Amniotic epithelial cell (primary cell): ENCODE measurements at places on chromosomes 2 and 18.

DNA sequence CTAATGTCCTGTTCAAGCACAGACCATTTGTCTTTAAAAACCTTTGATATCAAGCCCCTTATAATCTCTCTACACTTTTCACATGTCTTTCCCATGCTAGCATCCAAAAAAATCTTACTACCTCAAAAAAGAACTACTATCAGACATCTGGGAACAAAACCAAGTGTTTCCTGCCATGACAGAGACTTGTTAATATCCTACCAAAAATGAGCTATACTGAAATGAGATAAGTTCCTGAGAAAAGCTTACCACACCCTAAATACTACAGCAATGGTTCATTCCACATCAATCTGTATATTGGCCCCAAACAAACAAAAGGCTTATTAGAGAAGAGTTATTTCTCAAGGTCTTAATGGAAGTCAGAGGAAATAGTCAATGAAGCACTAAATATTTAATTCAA, 230.1 kb downstream of the DYM start:
- no peak for DNase-seq

DNA sequence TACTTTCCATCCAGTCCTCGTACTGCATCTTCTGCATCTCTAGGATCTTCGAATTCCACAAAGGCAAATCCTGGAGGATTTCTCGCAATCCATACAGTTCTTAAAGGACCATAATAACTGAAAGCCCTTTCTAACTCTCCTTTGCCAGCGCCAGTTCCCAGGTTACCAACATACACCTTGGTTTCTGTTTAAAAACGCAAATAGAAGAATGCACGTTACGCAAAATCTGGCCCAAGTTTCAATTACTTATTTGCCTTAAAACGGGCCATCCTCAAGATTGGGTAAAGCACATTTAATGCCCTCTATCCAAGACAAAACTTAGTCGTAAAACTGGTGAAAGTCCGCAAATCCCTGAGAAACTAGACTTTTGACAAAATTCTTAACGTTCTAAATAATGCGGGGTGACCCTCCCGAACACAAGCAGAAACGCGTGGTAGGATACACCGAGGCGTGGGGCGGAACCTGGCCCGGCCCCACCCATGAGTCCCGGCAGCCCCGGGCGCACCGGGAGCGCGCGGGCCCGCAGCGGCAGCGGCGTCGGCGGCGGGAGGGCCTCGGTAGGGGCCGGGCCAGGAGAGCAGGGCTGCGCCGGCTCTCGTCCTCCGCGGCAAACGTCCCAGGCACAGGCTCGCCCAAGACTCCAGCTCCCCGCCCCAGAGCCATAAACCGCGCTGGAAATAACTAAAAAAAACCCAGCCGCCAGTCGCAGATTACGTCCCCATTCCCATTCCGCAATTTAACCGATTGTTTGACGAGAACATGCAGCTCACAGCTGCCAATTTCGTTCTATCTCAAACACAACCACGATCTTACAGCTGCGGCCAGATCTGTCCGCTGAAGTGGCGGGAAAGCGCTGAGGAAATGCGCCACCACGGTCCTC, 910 bp downstream of the SRSF7 start:
- DNase-seq, result peak; percentile 29

- DNase-seq, result peak; percentile 95
Observed at GRCh38 chr2:43221763-43222474, 4.5 kb downstream of the ZFP36L2 start.

DNA sequence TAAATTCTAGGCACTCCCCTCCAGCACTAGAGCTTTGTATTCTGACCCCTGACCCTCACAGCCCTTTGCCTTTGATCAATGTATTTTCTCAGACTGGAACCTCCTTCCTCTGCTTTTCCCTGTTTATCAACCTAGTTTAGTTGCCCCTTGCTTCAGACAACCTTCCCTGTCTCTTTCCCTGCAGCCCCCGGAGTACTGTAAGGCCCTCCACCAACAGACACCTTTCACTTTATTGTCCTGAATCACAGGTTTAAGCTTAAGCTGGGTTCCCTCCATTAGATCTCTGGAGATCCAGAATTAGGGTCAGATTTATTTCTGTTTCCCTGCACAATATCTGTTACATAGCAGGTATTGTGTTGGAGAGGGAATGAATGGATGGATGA, 140.2 kb downstream of the DDX1 start:
- DNase-seq, result no peak

DNA sequence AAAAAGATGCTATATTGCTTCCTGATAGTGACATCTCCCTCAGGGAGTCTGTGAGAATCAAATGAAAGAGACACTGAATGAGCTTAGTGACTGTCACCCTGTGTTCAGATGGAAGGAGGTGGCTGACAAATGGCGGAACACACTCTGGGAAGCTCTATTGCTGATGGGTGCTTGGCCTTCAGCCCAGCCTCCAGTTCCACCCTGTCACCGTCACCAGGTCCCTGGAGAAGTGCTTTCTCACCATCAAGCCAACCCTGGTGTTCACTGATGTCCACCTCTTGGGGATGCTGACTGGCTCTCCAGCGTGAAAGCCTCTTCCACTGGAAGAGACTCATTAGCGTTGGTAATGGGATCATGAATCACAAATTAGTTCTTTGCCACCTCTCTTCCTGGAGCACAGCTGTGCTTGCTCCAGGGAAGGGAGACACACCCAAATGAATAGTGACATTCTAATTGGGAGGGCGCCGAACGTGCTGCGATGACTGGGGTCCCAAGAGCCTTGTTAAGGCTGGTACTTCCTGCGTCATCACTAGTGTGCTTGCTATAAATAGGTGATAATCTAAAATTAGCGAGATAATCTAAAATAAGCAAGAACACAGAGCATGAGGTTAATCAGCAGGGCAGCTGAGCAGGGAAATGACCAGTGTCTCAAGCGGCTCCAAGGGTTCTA, 154.0 kb downstream of the CLIP4 start:
- no peak for DNase-seq

DNA sequence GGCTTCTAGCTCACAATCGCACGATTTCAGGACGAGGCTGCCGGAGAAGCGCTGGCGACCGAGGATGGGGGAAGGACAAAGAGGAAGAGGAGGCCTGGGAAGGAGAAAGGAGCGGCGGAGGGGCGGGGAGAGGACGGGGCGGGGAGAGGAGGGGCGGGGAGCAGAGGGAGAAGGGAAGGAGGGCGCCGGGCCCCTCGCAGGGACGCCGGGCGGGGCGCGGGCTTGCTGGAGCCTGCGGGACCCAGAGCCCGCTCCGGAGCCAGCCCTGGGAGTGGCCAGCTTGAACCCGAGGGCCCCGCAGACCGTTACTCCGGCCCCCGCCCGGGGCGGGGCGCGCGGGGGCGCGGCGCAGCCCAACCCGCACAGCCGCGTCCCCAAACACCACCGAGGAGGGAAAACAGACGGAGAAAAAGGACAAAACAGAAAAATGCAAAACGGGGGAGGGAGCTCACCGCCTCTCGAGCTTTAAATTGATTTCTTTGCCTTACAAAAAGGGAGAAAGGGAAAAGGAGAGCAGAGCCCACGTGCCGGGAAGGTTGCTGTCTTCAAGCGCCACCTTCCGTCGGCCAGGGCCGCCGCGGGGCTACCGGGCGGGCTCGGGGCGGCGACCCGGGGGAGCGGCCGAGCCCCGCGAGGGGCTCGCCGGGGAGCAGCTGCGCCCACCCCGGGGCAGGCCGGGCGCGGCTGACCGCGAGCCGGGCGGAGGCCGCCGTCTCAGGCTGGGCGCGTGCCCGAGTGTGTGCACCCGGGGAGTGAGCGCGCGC, 781 bp upstream of the SOX11 start:
- DNase-seq, result peak; percentile 57

DNA sequence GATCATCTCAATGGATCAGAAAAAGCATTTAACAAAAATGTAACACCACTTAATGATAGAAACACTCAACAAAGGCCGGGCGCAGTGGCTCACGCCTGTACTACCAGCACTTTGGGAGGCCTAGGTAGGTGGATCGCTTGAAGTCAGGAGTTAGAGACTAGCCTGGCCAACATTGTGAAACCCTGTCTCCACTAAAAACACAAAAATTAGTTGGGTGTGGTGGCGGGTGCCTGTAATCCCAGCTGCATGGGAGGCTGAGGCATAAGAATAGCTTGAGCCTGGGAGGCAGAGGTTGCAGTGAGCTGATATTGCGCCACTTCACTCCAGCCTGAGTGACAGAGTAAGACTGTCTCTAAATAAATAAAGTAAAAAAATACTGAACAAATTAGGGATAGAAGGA, 74.6 kb downstream of the PLB1 start:
- DNase-seq, result no peak

DNA sequence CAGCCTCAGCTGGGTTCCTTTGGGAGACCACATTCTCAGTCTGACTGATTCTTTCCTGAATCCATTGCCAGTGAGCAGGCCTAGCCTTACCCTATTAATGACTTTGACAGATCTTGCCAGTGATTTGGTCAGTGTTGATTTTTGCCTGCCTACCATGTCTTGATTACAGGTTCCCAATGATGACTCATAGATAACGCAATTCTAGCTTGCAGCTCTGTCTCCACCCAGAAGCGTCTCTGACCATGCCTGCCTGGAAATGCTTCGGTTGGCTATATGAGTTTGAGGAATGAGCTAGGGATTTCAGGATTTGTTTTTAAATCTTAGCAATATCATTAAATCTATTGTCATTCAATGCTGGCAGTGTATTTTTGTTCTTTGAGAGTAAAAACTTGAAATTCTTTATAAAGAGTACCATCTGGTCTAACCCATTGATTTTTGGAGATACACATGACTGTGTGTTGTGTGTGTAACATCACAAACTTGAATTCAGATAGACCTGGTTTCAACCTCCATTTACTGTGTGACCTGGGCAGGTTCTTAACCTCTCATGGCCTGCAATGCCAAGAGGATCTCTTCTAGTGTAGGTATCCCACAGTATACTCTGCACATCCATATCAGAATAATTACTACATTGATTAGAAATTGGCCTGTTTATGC, 57.0 kb downstream of the CCDC150 start:
- DNase-seq, result peak; percentile 89

DNA sequence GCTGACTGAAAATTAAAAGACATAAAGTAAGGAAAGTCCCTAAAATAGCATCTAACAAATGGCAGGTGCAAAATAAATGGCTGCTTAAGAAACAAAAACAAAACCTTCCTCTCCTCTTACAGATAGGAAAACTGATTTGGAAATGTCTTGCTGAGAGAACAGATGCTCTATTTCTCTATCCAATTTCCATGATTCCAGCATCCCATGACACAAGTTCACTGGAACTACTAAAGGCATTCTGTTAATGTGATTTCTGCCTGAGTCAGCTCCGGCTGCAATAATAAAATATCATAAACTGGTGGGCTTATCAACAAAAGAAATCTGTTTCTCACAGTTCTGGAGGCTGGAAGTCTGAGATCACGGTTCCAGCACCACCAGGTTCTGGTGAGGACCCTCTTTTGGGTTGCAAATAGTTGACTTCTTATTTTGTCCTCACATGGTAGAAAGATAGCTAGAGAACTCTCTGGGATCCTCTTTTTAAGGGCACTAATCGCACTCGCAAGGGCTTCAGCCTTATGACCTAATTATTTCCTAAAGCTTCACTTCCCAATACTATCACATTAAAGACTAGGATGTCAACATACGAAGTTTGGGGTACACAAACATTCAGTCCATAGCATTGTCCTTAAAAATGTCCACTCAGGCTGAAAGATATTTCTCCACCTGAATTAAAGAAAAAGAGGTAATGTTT, 78.2 kb upstream of the GALNT3 start:
- peak; percentile 8 for DNase-seq

DNA sequence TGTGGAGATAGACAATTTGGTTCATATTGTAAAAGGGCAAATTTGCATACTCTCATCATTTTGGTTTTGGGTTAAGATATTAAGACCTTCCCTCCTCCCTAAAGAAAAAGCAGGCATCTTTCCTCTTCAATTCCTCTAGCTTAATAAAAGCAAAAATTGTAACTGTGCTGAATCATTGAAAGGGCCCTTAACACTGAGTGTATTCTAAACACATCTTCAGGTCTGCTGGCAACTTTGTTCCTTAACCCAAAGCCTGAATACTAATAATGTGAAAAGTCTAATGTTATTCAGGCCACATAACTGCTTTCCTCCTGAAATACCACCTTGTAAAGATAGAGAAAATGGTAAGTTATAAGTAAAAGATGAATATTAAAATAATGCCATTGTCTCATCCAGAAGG, 1200.5 kb upstream of the FAM98A start:
- no peak for DNase-seq

- DNase-seq, result peak; percentile 82
Observed at GRCh38 chr18:69727912-69728572, 219.6 kb downstream of the CD226 start.

GRCh38 chr2:8457699-8458502, 224.0 kb upstream of the ID2 start:
- no peak for DNase-seq

GRCh38 chr2:147567136-147567535, 277.7 kb upstream of the ACVR2A start:
- DNase-seq, result peak; percentile 70

DNA sequence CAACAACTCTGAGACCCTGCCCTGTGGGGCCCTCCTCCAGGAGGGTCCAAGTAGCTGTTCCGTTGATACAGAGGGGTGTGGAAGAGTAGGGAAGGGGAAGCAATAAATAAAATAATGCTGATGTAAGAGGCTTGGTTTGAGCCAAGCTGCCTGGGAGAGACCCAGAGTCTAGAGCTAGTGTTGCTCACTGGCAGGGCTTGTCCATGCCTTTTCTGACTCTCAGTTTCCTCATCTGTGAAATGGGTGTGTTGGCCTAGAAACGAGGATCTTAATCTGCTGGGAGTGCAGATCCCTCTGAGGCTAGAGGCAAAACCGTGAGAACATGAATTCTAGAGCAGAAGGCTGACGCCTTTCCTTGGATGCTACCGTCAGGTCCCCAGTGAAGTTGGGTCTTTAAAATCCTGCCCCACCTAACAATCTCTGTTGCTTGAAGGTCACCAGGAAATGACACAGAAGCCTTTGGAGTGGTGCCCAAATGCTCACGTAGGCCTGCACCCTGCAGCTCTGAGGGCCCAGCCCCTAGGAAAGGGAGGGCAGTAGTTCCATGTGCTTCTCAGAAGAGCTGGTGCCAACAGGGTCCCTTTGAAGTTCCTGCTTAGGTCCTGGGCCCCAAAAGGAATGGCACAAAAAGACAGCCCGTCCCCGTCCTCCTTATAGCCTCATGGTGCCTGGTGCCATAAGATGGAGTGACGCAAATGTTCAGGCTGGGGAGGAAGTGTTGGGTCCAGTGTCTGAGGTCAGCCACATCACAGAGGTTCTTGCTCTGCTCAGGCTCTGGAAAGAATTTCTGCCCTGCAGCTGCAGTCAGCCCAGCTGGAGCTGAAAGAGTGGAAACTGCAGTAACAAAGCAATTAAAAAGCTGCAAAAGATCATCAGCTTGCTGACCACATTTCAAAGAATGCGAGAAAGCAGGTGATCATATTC, 73.2 kb upstream of the SMAD2 start:
- peak; percentile 32 for DNase-seq

DNA sequence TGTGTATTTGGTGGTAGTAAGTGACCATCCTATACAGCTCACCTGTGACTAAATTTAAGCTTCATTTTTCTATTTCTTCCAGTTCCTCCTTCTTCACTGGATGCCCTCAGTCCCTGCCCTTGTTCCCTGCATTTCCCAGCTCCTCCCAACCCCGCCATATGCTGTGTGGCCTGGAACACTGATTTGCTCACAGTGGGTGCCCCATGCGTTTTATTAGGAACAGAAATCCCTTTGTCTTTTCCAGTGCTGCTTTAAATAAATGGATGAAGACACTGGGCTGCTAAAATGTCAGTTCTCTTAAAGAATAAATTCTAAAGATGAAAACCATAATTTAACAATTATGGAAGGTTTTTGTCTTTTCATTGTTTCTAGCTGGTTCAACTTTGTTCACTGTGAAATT, 477.3 kb downstream of the DCDC2C start:
- no peak for DNase-seq
